T-helper 17 cell (primary cell): ENCODE measurements at places on chromosomes 2 and 18.

DNA sequence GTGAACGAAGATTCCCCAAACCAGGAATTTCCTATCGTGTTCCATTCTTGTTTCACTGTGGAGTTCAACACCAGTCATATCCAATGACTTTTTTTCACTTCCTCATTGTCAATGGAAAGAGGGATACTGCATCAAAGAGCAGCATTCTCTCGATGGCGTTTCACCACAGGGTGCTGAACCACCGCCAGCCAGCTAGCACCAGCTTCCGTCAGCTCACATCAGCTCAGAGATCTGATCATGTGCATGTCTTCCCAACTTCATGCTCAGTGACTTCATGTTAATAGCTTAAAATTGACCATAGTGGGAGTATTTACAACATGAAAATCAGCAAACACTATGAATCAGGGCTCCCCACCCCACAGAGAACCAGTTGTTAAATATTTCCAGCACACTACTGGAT, 359.9 kb downstream of the TNS1 start:
- no peak for DNase-seq

GRCh38 chr2:12722447-12723316, 5.9 kb downstream of the TRIB2 start:
- no peak for DNase-seq

DNA sequence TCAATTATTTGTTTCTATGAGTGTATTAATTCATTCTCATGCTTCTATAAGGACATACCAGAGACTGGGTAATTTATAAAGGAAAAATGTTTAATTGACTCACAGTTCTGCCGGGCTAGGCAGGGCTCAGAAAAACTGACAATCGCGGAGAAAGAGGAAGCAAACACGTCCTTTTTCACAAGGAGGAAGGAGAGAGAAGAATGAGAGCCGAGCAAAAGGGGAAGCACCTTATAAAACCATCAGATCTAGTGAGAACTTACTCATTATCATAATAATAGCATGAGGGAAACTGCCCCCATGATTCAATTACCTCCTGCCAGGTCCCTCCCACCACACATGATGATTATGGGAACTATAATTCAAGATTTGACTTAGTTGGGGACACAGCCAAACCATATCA, 294.0 kb downstream of the DSC3 start:
- no peak for DNase-seq

- DNase-seq: no peak
Measured at GRCh38 chr2:25701801-25702200, 28.4 kb upstream of the DTNB start.

DNA sequence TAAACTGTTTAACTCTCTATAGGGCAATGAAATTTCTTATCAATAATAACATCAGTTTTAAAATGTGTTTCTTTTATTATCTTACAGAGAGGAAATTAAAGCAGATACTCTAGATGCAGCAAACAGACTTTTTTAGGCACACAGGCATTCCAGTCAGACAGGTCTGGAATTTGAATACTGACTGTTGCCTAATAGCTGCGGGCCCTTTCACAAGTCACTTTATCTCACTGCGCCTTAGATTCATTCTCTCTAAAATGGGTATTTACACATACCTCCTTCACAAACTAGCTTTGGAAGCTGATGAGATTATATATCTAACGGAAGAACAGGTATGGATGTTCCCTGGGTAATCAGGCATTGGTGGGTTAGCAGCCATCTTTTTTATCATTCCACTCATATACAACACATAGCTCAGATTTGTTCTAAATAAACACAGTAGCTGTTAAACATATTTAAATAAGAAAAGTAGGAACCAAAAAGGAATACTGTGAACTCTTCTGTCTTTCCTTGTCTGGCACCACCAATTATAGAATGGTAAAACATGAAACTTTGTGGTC, 104.2 kb downstream of the LRP2 start:
- no peak for DNase-seq

DNA sequence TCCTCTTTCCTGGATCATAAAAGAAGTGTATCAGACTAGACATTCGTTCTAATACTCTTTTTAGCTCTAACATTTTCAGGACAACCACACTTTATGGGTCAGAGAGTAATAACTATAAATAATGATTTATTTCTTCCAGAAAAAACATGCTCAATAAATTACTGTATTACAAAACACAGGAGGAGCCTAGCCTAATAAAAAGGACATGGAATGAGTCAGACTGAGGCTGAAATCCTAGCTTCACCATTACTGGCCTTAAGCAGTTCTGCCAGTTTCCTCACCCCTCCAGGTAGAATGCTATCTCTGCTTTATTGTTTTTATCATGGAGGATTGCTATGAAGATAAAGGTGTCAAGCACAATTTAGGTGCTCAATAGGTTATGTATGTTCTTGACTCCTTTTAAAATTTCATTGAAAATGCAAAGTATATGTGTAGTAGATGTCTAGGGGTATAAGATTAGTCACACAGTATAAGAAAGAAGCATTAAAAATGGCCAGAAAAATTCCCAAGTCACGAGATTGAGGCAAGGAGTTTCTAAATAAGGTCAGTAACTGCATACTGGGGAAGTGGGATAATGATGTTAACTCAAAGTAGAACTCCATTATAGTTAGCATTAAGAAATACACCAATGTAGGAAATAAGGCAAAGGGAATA, 105.5 kb upstream of the NEUROD1 start:
- DNase-seq: no peak

DNA sequence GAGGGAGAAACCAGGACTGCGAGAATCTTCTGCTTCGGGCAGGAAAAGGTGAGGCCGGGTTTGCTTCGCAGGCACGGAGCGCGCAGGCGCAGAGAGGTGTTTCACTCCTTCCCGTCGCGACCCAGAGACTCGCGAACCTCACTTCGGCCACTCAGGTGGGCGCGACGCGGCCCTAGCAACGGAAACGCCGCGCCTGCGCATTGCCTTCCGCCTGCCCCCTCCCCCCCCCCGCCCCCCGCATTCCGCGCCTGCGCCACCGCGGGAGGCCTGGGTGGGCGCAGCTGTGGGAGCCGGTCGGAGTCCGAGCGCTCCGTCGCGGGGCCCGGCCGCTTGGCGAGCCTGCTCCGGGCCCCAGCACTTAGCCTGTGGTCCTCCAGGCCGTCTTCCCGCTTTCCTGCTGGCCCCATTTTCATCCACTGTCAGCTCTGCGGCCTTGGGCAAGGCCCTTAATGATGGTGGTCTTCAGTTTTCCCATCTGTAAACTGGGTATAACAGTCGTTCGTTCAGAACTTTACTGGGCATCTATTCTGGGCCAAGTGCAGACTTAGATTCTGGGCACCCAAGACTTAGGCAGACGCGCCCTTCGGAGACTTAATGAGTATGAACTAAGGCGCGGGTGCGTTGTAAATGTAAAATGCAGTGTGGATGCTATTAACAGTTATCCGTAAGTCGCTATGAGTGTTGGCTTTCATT, 62.1 kb upstream of the ACKR3 start:
- DNase-seq: peak; percentile 18

GRCh38 chr2:191905336-191905735, 58.4 kb upstream of the CAVIN2 start:
- DNase-seq: no peak

GRCh38 chr2:68216454-68217310, 35.6 kb downstream of the PPP3R1 start:
- DNase-seq: no peak
